ENCODE measurements at places on chromosomes 11 and 22.

DNA sequence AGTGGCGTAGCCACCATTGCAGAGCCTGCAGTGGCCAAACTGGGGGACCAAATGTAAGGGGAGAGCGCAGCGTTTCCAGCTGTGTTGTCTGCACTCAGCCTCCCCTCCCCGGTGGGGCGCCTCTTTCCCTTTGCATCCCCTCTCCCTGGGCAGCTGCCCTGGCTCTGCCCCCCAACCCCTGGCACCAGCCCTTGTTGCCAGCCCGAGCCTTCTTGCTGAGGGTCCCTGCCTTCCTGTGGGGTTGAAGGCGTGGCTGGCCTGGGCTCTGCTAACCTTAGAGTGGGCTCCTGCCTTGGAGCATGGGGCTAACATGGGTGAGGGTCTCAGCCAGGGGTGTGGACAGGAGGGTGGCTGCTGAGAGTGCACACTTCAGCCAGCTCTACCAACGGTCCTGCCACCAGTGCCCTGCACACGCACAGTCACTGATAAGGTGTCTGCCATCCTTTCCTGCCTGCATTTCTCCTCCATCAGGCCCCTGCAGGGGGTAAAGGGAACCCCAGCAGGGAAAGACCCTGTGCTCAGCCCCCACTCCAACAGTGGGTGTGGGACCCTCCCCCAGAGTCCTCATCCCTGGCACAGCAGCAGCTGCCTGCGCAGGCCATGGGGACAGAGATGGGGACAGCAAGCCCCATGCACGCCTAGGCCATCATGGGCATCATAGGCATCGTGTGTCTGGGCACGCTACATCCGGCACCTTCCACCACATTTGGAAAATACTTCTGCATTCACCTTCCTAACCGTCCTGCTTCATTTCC lies 43.5 kb downstream of the CERK start:
- DNase-seq: no peak

DNA sequence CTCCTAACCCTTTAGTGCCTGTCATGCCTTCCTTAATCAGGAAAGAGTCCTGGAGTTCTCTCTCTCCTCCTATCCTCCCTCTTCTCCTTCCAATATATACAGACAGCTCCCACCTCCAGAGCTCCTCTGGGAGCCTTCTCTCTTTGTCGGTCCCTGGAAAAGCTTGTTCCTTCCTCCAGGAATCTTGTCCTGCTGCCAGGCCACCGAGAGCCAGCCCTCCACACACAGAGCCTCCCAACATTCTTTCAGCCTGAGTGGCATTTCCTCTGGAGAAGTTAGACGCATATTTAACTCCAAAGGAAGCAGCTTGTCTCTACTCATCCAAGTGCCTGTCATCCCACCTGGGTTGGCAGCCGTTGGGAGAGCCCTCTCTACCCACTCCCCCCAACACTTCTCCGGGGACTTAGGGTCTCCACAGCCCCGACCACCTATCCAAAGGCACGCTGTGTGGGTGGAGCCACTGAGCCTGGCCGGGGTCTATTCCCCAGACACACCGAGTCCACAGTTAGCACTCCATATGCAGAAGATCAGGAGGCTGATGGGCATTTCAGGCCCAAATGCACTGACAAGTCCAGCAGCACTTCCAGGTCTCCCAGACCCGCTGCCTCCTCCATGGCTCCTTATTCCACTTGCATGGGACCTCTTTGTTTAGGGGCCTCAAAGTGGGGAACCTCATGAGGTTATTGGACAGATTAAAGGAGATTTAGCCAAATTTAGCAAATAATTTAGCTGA lies 31.1 kb downstream of the DKK3 start:
- DNase-seq: peak; percentile 38

DNA sequence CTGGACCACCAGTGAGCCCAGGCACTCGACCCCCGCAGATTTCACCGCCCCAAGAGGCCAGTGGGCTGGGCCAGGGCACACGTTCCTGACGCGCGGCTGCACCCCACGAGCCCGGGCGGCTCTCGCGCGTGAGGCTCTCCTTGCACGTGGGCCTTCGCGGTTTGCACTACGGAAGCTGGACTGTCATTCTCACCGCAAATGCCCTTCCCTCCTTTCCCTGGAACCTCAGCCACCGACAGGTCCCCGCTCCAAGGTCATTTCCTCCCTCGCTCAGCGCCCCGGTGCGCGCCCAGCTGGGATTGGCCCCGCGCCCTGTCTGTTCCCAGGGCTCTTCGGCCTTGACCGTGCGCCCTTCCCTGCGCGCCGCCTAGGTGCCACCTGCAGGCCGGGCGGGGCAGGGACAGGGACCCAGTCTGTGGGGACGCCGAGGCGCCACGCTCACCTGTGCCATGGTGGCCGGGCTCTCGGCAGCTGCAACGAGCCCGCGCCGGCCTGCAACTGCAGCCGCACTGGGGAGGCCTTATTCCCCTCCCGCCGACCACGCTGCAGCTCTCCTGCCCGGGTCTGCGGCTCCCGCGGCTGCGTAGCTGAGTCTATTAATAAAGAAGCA lies 2.1 kb upstream of the CPT1A start:
- peak; percentile 88 for DNase-seq

- no peak for DNase-seq
These were observed 10.6 kb downstream of the SPTBN2 start for GRCh38 chr11:66718320-66718971.

DNA sequence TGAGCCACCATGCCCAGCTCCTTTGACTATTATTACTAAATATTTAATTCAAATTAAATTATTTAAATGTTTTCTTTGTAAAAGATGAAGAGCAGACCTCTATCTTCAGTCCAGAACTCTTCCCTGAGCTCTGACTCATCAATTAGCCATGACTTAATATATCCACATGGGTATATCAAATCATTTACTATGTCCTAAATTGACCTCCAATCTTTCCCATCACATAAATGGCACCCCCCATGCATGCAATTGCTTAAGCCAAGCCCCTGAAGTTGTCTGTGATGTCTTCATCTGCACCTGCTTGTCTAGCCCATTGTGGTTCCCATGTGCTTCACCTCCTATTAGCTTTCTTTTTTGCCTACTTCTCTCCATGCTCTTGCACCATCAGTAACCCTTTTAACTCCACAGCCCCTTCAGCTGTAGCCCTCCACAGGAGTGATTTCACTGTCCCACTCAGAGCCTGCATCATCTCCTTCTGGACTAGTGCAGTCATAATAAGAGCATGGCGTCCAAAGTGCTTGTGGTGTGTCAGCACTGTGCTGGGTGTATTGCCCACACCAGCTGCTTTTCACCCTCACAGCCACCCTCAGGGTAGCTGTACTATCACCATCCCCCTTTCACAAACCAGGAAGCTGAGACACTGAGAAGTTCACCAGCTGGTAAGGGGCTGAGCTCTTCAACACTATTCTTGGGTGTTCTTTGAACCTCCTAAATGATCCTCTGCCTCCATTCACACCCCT lies 11.8 kb upstream of the THY1 start:
- no peak for DNase-seq

DNA sequence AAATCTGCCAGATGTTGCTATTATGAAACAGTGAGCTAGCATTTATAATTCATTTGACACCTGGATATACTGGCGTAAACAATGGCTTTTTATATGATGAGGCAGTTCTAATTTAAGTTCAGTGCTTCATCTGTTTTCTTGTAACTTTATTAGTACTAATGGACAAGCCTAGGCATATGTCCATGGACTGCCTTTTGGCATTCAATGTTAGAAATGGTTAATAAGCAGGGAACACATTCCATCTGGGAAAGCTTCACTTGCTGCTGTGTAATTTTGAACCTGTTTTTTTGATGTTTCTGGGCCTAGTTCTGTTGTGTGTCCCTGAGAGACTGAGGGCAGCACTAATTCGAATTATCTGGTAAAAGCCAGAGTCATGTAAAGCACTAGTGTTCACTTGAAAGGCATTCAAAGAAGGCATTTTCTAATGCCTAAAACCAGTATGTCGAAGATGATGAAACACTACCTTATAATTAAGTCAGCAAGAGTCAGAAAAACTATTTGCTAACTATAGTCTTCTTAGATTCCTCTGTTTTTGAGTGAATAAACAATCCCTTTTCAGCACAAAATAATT lies 138.5 kb downstream of the SWAP70 start:
- DNase-seq: no peak

DNA sequence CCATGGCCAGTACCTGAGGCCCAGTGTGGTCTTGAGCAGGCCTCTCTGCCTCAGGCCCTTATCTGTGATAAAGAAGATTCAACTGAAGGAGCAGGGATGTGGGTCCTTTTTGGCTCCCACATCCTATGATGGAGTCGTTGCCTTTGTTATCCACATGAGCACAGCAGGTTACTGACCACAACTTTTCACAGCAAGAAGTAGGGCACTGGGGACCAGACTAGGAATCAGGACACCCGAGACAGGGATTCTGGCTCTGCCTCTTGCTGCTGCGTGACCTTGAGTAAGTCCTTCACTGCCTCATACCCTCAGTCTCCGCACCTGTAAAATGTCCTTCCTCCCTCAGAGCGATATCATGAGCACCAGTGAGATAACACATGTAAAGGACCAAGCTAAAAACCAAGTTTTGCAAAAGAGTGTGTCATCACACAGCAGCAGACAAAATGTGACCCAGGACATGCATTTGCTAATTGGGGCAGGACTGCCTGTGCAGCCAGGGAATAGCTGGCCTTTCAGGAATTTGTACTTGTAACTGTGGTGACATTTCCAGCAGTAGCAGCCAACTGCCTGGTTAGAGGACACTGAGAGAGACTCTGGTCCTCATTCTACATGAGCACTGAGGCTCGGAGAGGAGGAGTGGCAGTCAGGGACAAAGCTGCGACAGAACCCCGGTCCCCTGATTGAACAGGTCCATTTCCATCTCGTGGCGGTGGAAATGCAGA lies 13.2 kb upstream of the SMIM35 start:
- no peak for DNase-seq

- DNase-seq: no peak
These were observed 46.4 kb downstream of the ME3 start for GRCh38 chr11:86625981-86626380.

DNA sequence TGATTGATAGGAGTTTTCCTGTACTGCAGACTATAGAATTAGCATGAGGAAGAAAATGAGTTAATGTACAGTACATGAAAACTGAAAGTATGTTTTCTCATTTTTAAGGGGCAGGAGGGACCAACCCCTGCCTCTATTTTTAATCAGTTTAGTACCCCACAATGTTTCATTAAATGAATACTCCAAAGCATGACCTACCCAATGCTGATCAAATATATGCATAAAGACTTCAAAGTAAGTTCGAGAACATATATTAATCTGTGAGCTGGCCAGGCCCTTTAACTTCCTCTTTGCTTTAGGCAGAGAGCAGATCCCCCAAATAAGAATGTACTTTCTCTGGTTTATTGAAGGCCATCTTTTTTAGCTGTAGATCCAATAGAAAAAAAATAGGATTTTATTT lies 161.0 kb downstream of the FCHSD2 start:
- no peak for DNase-seq

DNA sequence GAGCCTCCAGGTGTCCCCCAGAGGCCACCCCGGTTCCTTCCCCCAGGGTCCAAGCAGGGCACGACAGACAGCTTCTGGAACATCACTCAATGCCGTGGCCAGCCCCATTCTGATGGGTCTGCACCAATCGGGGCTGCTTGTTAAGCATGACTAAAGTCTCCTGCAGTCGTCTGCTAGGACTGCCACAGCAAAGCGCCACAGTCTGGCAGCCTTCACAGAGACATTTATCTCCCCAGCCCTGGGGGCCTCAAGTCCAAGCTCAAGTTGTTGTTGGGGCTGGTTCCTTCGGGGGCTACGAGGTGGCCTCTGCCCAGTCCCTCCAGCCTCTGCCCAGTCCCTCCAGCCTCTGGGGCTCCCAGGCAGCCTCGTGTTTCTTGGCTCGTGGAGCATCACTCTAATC lies 14.0 kb upstream of the CD81 start:
- DNase-seq: no peak

DNA sequence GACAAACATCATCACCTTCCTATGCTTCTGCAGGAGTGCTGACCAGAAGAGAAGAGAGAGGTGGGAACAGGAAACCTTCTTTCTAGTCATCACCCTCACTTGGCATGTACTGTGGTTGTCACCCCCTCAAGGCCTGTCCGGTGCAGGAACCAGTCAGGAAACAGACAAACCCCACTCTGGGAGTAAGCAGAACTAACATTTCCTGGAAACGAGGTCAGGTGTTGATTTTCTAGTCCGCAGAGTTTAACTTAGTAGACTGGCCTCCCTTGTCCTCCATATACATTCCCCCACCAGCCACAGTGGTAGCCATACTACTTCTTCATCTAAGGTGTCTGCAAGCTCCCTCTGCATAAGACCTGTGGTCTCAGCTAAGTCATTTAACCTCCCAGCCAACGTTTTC lies 80.7 kb upstream of the NCAM1 start:
- DNase-seq: no peak

- peak; percentile 44 for DNase-seq
These were observed 25.7 kb upstream of the OAF start for GRCh38 chr11:120184946-120185705.

Measured in activated CD8-positive, alpha-beta memory T cell treated with anti-CD3 and anti-CD28 coated beads for 24 hours (primary cell).